ENCODE measurements at places on chromosomes 5 and 9.
A peak's percentile ranks its signal among the peaks of the same experiment; 100 is the strongest.

DNA sequence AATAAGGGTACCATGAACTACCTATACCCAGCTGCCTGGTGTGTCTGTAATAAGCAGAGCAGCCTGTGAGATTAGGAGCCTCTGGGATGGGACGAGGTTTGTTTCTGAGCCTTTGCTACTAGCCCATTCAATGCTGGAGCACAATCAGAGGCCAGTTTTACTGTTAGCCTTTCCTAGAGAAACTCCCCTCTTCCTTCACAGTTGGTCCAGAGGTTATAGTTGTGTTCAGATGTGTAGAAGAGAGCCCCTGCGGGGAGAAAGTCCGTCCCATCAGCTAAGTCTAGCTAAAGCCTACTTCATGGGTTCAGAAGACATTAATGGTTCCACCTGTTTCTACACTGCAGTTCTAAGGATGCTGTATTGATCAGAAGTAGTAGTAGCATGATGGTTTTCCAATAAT is 16.8 kb downstream of the NUP214 start:
- DNase-seq, result no peak

- DNase-seq, result no peak
Measured at GRCh38 chr5:73273379-73274050, 100.5 kb downstream of the TMEM174 start.

DNA sequence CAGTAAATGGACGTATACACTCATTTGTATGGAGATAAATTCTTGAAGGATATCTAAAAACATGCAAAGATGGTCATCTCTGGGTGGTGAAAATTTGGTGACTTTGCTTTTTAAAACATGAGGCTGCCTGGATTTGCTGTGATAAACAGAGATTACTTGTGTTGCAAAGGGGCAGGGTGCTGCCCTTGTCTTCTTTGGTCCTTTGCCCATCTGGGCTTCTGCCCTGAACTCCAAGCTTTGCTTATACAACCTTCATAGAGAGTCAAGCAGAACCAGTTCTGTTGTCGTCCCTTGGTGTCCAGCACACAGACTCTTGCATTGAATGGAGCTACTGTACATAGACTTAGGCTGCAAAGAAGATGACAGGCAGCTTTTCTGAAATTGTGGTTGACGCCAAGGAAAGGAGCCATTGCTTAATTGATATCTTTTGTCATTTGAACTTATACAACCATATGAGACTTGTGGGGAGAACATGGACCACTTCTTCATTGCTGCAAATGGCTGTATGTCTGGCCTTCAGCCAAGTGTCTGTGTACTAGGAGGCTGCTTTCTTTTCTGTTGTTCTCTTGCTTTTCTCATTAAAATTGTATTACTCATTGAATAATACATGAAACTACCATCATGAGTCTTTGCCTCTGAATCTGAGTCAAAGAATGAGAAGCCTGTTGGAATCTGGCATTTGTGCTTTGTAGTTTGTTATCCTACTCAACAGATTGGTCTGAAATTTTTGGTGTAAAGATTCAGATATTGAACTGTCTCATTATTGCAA is 152.5 kb downstream of the DMRT2 start:
- DNase-seq, result no peak

DNA sequence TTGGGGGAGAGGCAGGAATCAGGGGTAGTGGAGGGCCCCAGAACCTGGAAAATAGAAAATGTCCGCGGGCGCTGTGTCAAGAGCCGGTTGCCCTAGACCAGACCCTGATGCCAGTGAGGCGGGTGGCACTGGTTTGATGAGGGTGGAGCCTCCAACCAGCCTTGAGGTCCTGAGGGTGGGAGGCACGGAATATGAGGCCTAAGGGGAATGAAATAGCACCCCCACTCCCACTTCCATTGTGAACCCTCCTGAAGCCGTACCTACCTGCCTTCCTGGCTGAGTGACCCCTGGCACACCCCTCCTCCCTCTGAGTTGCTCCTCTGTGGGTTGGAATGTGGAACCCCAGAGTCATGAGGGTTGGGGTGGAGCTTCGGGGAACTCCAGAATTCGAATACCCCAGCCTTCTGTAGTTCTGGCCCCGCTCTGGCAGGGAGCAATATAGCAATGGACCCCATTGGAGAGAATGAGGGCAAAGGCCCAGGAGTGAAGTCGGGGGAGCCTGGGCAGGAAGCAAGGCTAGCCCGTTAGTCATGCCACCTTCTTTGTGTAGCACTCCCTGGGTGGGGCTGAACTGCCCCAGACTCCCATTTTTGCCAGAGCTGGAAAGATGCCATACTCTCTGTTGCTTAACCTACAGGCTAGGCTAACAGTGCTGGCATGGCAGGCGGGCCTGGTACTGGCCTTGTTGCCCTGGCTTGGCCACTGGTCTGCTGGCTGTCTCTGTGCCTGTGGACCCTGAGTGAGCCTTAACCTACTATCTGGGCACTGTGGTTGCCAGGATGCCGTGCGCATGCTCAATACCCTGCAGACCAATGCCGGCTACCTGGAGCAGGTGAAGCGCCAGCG is 1.0 kb downstream of the FPGS start:
- DNase-seq, result no peak

- DNase-seq, result peak; percentile 31
Measured at GRCh38 chr9:130239741-130240241, 25.8 kb upstream of the HMCN2 start.

DNA sequence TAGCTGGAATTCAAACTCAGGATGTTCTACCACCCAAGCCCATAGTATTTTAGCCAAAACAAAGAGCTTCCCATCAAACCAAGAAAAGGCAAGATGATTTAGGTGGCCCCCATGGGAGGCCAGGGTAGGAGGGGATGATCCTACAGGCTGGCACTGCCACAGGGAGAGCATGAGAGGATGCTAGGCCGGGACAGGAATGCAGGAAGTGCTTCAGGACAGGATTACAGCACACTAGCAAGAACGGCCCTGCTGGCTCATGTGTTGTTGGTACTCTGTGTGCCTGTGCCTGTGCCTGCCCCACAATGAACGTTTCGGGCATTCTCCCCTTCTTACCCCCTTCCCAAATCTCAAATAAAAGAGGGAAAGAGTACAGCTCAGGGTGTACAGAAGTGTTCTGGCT is 110.7 kb upstream of the TRIM32 start:
- DNase-seq, result no peak
